GM23338 (cell line): ENCODE measurements at places on chromosomes 16 and 17.

- no peak for DNase-seq
These were observed 769.6 kb downstream of the CDH11 start for GRCh38 chr16:64352246-64352645.

GRCh38 chr17:66746736-66747135, 88.2 kb upstream of the CACNG5 start:
- DNase-seq = no peak

DNA sequence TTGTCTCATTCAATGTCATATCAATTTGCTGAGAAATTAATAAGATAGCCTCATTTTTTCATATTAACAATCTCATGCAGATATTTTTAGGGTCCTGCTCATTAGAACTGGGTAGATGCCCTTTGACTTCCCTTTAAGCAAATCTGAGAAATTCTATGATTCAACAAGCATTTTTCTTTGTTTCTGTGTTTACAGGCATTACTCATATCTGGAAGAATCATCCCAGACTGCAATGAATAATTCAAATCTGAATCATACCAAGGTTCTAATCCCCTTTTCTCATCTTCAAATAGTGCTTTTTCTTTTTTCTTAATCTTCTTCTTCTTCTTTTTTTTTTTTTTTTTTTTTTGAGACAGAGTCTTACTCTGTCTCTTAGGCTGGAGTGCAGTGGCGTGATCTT, 69.2 kb upstream of the KIFC3 start:
- no peak for DNase-seq

DNA sequence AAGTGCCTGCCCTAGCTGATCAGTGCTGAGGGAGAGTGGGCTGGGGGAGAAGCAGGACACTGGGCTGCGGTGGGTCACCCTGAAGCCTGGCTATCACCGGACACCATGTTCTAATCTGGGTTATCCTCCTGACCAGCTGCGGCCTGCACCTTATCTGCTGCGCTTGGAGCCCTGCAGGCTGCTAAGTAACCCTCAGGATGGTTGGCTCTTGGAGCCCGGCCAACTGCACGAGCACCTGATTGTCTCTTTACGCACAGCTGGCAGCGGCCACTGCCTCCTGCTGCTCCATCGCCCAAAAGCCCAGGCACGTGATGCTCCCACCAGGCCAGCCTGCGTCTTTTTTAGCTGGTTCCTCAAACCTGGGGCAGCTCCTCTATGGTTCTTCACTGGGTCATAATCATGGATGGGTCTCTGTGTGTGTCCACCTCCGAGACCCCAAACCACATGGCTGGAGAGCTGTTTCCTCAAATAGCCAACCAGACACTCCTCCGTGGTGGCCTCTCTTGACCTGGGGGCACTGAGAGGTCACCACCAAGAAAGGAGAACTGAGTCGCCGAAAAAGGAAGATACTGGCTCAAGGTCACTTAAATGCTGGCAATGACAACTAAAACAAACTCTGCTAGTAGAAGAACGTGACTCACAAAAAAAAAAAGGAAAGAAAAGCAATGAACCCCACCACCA, 21.7 kb downstream of the SPHK1 start:
- DNase-seq = no peak

DNA sequence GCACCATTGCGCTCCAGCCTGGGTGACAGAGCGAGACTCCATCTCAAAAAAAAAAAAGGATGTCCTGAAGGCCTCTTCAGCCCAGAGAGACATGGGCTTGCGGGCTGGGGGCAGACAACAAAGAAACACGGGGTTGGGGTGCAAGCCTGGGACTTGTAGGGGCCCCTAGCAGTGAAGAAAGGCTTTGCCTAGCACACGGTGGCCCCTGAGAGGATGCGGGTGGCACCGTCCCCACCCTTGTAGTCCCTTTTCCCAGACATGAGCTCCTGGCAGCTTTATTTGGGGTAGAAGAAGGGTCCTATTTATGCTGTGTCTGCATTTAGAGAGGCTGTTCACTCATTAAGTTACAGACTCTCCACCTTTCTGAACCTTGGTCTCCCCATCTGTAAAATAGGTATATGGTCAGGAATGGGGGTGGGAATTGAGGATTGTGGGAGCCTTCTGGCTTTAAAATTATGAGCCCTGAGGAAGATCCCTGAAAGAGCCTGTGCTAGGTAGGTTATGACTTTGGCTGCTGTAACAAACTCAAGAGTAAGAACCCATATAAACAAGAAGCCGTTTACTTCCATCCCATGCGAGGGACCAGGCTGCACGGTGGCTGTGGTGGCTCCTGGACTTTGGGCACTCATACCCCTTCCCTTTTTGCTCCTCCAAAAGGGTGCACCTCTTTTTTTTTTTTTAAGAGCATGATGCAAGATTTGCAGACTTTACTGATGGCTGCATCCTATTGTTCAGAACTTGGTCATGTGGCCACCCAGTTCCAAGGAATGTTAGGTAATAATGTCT, 20.6 kb upstream of the ADGRG1 start:
- no peak for DNase-seq

- no peak for DNase-seq
These were observed 6.8 kb upstream of the ADCY7 start for GRCh38 chr16:50259334-50260205.

- DNase-seq = no peak
These were observed 10.6 kb upstream of the CES3 start for GRCh38 chr16:66950437-66950836.

DNA sequence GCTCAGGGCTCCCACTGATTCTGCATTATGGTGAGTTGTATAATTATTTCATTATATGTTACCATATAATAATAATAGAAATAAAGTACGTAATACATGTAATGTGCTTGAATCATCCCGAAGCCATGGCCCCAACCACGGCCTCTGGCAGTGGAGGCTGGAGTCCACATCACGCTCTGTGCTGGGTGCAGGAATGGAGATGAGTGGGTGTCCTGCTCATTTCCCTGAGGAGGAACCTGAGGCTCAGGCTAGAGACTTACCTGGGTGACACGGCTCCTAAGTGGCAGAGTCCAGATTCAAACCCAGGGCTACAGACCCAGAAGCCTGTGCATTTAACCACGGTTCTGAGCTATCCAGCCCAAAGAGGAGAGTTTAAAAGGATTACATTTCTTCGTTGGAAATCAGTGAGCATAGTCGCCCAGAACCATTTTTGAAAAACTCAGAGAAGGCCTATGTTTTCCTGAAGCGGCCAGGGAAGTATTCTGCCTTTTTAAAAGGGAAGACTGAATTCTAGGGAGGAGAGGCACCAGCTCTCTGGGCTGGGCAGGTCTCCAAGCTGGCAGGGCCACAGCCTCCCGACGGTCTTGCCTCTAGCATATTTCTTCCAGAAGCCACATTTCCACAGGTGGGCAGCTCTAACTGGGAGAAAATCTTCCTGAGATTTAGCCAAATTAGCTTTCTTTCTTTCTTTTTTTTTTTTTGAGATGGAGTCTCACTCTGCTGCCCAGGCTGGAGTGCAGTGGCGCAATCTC, 6.7 kb downstream of the IL4R start:
- DNase-seq = no peak

- DNase-seq = no peak
These were observed 344.5 kb upstream of the EEF2KMT start for GRCh38 chr16:5442054-5442453.

DNA sequence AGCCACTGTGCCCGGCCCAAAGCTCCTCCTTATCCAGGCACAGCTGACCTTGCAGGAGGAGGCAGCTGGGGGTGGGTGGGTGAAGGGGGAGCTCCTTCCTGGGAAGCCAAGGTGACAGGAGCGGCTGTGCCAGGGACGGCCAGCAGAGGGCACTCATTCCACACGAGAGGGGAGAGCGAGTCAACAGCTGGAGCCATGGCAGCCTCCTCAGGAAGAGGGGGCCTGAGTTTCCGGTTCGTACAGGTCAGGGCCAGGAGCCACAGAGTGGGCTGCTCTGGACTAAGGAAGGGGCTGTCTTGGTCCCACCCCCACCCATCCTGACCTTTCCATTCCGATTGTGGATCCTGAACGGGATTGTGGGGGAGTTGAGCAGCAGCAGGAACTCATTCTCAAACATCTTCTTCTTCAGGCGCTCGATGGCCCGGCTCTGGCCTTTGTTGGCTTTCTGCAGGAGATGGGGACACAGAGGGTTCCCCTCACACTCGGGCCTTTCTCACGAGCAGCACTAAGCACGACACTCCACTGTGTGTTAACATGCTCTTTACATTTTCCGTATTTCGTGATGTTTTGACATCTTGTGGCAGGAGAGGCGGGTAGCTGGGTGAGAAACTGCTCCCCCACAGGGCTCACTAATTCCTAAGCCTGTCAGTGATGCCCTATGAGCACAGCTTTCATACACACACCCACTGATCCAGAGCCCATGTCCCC, 61.6 kb downstream of the TIMM22 start:
- peak; percentile 74 for DNase-seq

- DNase-seq = peak; percentile 89
These were observed 5.0 kb downstream of the SLC5A2 start for GRCh38 chr16:31487720-31488467.

DNA sequence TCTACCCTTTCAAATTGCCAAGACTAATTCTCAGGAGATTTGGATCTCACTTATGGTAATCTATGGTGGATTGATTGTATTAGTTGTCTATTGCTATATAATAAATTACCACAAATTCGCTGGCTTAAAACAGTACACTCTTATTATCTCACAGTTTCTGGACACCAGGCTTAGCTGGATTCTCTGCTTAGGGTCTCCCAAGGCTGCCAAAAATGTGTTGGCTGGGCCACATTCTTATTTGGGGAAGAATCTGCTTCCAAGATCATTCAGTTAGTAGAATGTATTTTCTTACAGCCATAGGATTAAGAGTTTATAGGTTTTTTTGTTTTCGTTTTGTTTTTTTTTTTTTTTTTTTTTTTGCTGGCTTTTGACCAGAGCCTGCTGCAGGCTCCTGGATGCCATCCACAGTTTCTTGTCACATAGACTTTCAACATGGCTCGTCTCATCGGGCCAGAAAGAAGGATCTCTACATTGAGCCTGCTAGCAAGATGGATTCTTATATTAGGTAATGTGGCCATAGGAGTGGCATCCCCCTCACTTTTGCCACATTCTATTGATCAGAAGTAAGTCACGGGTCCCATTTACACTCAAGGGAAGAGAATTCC, 415.3 kb downstream of the KIF2B start:
- DNase-seq = no peak

GRCh38 chr17:64357191-64357981, 33.3 kb downstream of the PECAM1 start:
- DNase-seq = peak; percentile 50

GRCh38 chr16:54595621-54596020, 309.0 kb upstream of the IRX3 start:
- no peak for DNase-seq

- no peak for DNase-seq
These were observed 288.8 kb downstream of the KIF2B start for GRCh38 chr17:54111576-54111975.

DNA sequence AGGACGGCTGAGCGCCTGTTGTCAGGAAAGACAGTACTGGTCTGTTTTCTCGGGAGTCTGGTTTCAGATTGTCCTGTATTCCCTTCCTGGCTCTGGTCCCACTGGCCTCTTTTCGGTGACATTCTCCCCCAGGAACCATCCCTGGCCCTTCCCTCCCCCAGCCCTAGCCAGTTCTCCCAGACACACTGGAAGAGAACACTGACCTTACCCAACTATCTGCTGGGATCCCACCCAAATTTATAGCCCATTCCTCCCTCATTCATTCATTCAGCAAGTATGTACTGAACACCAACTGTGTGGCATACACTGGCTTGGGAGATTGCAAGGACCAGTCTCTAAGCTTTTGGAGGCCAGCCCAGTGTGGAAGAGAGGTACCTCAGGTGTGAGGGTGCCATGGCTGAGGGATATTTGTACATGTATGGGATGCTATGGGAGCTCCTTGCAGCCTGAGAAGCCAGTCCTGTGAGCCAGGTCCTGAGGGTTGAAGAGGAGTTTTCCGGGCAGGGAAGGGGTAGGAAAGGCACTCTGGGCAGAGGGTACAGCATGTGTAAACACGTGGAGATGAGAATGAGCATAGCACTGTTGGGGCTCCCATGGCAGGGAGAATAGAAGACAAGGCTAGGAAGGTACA, 5.2 kb downstream of the RND2 start:
- DNase-seq = no peak

GRCh38 chr17:68572138-68572842, 28.9 kb downstream of the FAM20A start:
- DNase-seq = no peak

- peak; percentile 86 for DNase-seq
These were observed 174.3 kb upstream of the NLRP1 start for GRCh38 chr17:5758651-5759050.

DNA sequence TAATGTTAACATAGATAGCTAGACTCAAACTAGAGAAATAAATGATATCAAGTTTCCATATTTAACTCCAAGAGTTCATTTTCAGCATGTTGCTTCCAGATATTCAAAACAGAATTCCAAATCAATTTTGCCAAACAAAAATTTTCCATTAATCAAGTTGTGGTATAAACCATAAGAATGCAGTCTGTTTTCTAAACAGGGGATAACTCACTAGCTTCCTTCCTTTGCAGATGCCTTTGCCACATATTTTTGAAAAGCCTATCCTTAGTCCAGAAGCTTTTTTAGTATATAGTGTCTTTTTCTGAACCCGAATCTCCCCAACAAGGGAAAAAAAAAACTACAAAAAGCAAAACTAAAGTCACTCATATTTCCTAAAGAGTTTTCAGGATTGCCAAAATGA, 61.5 kb downstream of the HELZ start:
- no peak for DNase-seq

- DNase-seq = no peak
These were observed 17.6 kb upstream of the MAF start for GRCh38 chr16:79618041-79618691.

GRCh38 chr16:20740007-20740883, 1.4 kb downstream of the THUMPD1 start:
- DNase-seq = peak; percentile 15

DNA sequence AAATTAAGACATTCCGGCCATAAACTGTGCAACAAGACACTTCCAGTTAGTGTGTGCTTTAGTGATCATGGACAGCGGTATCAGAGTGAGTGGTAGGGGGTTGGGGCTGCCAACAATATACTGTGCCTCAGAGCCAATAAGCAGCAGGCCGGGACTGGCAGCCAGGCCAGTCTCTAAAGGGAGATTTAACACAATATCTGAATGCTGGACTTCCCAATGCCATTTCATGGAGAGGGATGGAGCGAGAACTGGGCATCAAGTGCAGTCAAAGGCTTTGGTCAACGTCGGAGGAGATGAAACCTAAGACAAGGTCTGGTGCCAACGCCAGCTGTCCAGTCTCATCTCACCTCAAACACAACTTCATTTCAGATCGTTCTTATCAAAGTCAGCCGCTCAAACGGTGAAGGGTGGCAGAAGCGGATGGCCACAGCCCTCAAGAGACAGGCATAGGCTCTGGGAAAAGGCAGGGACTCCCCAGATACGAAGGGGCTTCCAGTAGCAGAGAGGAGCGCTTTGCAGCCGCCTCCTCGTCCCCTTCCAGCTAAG, 935 bp downstream of the USP32 start:
- DNase-seq = no peak

- peak; percentile 90 for DNase-seq
These were observed 16.1 kb upstream of the HOXB9 start for GRCh38 chr17:48642059-48642842.

GRCh38 chr17:68204736-68205135, 43.1 kb upstream of the AMZ2 start:
- DNase-seq = no peak
